T-helper 17 cell (primary cell): ENCODE measurements at places on chromosomes 11 and 22. TPM values are rescaled to one million over a fixed set of nuclear protein-coding genes. Genes with fewer than 3 reads are reported as not detected.

GGTLC3 gene
- total RNA-seq: not detected

PANX2 gene
- total RNA-seq: 0.29 TPM

GRK2 gene
- total RNA-seq: 276 TPM

SLCO2B1 gene
- total RNA-seq: not detected

FAM227A gene
- total RNA-seq: 0.77 TPM

PAX6 gene
- not detected for total RNA-seq

NXPE1 gene
- total RNA-seq: not detected

MS4A6E gene
- not detected for total RNA-seq
